Fibroblast of skin of right quadriceps (primary cell): ENCODE measurements at places on chromosomes 1 and 21.

DNA sequence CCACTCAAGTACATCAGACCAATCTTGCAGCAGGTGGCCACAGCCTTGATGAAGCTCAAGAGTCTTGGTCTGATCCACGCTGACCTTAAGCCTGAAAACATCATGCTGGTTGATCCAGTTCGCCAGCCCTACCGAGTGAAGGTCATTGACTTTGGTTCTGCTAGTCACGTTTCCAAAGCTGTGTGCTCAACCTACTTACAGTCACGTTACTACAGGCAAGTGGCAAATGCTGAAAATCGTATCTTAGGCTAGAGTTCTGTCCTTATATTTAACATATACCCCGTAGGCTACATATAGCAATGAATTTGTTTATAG, 12.1 kb downstream of the HIPK1 start:
- DNase-seq = no peak

- no peak for DNase-seq
Observed at GRCh38 chr1:200029822-200030152, 2.3 kb downstream of the NR5A2 start.

DNA sequence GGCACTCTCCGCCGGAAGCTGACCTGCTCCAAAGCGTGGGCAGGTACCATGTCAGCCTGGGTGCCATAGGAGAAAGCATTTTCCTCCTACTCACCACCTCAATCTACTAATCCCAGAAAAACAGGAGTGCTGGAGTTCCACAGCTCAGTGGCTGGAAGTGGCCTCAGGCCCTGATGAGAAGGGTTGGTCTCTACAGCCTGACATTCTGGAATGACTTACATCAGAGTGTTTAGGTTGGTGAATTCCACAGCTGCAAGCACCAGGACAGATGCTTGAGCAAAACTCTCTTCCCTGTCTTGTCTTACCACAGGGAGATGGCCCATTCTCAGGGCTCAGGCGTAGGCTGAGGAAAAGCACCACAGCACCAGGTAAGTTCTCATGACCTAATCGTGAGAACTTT, 5.5 kb downstream of the SEC16B start:
- no peak for DNase-seq

GRCh38 chr1:50416150-50416527, 7.1 kb downstream of the DMRTA2 start:
- DNase-seq = no peak
